ENCODE measurements at places on chromosomes 6 and 20.

DNA sequence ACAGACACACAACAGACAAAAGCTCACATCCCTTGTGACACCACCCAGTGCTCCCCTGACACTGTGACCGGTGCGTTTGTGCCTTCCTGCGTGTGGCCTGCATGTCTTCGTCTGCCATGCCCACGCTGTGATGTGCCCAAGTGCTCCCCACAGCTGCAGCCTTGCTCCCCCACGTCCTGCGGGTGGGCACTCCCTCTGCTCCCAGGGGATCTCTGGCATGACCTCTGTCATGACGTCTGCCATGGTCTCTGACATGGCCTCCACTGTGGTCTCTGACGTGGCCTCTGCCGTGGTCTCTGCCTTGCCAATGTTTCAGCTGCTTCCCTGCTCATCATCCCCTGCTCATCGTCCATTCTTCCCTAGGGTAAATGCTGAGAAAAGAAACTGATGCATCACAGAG, 200.9 kb downstream of the DLL1 start:
- peak; percentile 50 for DNase-seq

GRCh38 chr6:42702200-42702599, 20.2 kb downstream of the PRPH2 start:
- DNase-seq: no peak

DNA sequence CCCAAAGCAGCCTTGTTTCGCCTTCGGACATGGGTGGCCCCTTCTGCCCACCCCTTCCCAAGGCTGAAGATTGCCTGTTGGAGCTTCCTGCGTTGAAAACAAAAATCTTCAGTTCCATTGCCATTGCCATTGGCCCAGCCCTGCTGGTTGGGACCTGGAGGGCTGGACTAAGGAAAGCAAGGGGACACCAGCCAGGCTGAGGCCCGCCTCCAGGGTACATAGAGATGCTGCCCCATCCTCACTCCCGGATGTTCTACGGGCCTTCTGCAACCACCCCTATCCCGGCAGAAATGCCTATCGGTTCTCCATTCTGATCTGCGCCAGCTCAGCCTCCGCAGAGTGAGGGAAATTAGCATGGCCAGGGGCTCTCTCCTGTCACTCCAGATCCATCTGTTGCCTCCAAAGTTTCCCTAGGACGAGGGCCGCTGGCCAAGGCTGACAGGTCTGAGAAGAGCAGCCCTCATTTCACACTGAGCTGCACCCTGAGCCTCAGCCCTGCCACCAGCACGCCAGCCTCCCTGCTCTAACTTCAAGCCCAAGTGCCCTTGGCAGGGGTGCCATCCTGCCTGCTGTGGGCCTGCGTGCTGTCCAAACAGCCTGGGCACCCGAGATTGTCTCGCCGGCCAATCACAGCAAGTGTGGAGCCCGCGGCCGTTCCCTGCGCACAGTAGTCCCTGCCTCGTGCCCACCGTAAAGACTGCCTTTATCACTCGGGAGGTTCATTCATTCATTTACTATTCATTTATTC, 13.4 kb upstream of the STX16 start:
- DNase-seq: peak; percentile 48

- DNase-seq: no peak
Observed at GRCh38 chr20:20553541-20553940, 158.9 kb downstream of the RALGAPA2 start.

- DNase-seq: no peak
Observed at GRCh38 chr6:10886691-10887502, at the start of gene SYCP2L. Gene SYCP2L, plus strand, starts transcription at chr6:10887052. Its CDS starts 75 bp downstream, at chr6:10887127.

Measured in sciatic nerve (tissue), 2 donors.